ENCODE measurements at places on chromosomes 7 and 10.

DNA sequence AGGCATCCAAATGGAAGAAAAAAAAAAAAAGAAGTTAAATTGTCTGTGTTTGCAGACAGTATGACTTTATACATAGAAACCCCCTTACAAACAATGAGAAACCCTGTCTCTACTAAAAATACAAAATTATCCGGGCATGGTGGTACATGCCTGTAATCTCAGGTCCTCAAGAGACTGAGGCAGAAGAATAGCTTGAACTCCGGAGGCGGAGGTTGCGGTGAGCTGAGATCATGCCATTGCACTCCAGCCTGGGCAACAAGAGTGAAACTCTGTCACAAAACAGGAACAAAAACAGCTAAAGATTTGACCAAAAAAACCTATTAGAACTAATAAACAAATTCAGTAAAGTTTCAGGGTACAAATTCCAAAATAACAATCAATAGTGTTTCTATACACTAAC lies 385.8 kb upstream of the GRM3 start:
- no peak for DNase-seq

DNA sequence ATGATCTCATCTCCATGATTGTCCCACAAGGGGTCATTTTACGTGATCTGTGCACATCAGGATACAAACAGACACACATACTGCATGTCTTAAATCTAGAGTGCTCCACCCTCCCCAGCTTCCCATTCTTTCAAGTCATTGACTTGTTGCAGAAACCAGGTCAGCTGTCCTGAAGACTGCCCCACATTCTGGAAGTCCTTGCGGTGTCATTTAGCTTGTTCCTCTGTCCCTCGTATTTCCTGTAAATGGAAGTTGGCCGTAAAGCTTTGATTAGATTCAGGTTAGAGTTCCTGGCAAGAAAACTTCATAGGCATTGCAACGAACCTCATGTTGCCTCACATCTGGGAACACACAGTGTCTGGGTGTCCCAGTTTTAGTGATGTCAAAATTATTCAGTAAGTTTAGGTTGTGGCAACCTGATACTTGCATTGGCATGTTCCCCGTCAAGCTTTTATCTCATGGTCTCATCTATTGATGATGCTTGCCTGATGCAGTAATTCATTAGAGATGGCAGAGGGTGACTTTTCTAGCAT lies 417.4 kb upstream of the GALNT17 start:
- no peak for DNase-seq

GRCh38 chr7:108090791-108091460 lies 39.2 kb downstream of the LAMB4 start:
- no peak for DNase-seq

DNA sequence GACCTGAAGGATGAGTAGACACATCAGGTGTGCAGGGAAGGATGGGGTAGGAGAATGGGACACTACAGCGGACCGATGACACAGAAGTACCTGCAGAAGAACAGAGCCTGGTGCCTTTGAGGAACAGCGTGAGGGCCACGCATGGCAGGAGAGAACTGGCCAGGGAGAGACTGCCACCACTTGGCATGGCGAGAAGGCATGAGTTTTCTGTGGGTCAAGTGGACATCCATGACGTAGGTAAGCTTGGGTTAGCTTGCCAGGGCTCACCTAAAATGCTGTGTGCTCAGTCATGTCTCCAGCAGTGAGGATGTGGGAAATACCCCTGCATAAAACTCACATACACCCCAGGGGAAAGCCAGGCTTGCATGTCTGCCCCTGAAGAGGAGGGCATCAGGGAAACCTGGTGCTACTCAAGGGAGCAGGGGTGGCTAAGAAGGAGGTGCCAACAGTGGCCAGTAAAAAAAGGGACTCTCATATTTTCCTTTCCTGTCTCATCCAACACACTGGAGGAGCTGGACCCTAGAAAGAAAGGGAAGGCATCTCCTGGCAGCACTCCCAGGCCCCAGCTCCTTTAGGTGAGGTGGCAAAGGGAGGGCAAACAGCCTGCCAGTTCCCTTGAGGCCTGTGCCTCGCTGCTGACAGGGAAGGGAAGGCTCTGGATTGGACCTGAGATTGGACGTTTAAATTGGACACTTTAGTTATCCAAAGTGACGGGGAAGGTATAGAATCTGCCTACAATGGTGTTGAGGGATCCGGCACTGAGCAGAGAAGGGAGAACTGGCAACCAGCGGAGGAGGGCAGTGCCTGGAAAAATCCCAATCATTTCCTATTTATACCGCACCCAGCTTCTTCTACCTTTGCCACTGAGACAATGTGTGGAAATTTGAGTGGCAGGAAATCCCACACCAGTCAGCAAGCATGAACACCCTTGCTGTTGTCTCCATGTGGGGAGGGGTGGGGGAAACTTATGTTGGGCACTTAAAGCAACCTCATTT lies 255.7 kb downstream of the GLI3 start:
- DNase-seq, result no peak

- peak; percentile 54 for DNase-seq
These were observed at the start of gene GFRA1 for GRCh38 chr10:116272440-116273283. Gene GFRA1 (minus strand): TSS chr10:116273206. CDS start chr10:116272029, 1,177 bp downstream.

- no peak for DNase-seq
These were observed 102.0 kb upstream of the TBX20 start for GRCh38 chr7:35355911-35356310.

DNA sequence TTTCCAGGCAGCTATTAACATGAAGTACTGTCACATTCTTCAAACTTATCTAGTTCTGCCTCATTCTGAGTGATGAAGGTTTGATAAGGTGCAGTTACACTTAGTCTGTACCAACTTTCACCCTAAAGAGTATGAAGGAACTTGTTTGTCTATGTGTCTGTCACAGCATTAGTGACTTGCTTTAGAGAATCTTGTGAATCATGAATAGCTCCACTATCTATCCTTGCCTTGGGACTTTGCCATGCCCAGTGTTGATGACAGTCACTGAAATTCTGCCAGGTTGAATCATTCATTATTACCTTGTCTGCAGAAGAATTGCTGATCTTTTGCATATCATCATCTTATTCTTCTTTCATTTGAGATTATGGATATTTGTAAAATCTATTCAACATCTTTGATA lies 50.9 kb upstream of the A1CF start:
- no peak for DNase-seq

DNA sequence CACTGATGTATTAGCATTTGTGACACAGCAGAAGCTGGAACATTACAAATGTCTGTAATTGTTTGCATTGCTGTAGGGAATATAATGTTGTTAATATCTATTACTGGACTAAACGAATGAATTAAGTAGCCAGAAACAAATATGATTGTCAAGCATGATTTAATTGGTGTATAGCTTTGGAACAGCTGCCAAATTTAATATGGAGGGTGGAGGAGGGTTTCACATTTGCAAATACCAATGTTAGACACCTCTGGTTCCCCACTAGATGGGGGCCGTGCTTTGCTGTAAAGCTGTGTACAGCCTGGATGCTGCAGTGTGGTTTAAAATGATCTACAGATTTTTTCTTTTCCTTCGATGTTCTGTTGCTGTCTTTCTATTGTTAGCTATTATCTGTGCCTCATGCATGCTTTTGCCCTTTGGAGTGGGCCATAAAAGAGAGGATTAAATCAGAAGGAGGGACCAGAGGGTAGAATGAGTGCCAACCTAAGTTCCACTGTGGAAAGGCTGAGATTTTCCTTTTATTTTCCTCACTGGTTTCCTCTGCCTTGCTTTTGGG lies 23.1 kb downstream of the DNAJB9 start:
- DNase-seq, result peak; percentile 40

- DNase-seq, result no peak
These were observed 470.8 kb upstream of the FOXK1 start for GRCh38 chr7:4211261-4211660.

DNA sequence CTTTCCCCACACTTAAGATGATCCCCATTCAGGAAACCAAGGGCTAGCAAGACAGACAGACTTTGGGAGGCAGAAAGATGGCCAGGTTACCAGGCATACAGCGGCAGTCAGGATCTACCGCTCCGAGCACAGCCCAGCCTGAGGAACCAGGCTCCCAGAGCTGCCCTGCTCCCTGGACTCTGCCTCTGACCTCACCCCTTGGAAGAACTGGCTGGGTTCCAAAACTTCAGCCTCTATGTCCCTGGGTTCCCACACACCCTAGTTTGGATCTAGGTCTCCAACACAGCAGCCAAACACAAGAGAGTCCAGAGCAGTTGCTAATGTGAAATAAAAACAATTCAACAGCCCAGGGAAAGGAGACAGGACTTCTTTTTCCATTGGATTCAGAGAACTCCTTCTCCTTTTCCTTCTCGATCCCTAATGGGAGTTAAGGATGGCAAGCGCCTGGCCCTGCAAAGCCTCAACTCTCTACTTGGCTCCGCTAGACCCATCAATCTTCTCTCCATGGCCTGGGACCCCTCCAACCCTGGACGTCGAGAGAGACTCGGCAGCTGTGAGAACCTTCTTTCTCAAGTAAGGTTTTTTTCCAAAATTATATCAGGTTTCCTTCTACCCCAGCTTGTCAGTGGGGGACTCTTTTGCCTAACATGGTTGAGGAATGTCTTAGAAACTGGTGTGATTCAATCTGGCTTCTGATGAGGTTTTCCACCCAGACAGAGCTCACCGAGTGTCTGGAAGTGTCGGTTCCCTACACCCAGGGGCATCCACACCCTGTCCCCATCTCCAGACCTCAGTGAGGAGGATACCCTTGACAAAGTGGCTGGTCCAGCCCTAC lies 219.6 kb downstream of the KCNMA1 start:
- no peak for DNase-seq

GRCh38 chr7:49398236-49398635 lies 375.2 kb upstream of the VWC2 start:
- peak; percentile 41 for DNase-seq

DNA sequence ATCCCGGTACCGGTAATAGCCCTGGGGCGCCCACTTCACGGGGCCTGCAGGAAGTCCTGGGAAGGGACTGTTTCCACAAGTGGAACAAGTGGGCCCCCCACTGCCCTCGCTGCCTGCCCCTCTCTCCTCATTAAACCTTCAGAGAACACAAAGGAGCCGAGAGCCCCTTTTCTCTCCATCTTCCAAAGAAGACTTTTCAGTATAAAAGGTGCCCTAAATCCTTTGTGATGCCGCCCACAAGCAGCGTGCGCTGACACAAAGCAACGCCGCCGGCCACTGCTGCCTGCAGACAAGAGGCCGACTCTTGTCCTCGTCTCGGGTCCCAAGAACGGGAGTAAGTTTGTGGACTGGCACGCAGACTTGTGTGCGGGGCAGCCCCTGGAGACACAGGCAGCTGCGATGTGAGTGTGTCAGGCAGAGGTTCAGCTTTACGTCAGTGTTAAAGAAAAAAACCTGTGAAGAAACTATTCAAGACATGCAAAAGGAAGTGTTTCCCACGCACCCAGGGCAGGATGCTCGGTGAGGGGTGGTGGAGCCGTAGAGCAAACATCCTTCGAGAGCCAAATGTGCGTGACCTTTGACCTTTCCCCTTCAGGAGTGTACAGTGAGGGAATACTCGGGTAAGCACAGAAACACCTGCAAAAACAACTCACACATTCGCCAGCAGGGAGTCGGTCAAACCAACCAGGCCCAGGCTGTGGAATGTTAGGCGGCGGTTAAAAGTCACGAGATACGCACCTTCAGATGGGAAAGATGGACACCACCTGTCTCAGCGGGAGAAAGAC lies 118.2 kb downstream of the VIPR2 start:
- DNase-seq, result no peak

DNA sequence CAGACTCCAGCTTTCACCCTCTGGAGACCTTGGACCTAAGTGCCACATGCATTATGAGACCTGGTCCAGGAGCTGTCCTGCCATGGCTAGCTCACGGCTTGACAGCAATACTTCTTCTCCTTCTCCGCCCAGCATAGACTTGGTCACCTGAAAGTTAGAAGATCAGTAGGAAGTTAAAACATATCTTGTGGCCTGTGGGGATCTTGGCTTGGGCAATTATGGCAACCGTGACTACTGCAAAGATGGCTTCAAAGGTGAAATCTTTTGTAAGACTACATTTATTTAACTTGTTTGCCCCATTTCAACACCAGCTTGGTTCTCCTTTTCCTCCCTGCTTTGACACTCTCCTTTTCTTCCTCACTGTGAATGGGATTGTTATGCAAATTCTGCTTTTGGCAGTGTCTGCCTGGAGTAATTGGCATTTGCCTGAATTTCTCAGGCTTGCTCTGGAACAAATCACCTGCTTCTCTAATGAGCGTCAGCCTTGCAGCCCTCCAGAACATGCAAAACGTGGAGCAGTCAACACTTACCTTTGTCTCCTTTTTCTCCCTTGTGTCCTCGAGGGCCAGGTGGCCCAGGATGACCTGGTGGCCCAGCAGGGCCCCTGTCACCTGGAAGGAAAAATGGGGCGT lies 53.4 kb downstream of the COL17A1 start:
- no peak for DNase-seq

- no peak for DNase-seq
These were observed 53.3 kb upstream of the SAMD8 start for GRCh38 chr10:75058161-75058560.

DNA sequence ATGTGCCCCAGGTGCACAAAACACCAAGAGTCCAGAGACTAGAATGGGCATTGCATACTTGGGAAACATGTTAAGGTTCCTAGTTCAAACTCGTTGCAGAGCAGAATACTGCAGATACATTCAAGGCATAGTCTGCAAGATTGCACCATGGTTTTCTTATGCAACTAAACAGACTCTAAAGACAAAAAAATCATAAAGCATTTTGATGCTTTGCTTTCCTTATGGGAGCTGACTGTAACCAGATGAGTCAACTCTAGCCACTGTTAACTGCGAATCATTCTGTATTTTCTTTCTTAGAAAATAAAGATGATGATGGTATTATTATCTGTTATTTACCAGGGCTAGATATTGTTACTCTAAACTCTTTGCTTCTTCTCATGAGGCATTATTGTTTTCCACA lies 19.7 kb downstream of the TRUB1 start:
- DNase-seq, result no peak

GRCh38 chr7:105796365-105796764 lies 80.0 kb downstream of the ATXN7L1 start:
- no peak for DNase-seq
